ENCODE measurements at places on chromosomes 3 and 15.
A peak's percentile ranks its signal among the peaks of the same experiment; 100 is the strongest.

- no peak for DNase-seq
Measured at GRCh38 chr3:88057630-88058305, 1.0 kb downstream of the CGGBP1 start.

DNA sequence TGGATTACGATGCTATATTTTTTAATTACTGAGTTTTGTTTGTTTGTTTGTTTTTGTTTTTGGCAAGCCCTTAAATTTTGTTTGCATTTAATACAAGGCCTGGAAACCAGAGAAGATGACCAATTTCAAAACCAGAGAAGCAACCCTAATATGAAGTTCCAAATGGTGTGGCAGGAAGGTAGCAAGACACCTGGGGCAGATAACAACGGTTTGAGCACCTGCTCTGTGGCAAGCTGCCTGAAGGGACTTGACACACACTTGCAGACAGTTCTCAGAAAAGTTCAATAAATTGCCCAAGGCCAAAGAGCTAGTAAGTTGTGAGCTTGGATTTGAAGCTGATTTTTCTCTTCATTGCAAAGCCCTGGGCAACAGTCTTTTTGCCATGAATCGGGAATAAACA lies 151.2 kb upstream of the UBE2E1 start:
- no peak for DNase-seq

GRCh38 chr3:55000546-55000945 lies 72.7 kb upstream of the LRTM1 start:
- no peak for DNase-seq

- no peak for DNase-seq
Measured at GRCh38 chr3:133576169-133576568, 2.7 kb downstream of the CDV3 start.

DNA sequence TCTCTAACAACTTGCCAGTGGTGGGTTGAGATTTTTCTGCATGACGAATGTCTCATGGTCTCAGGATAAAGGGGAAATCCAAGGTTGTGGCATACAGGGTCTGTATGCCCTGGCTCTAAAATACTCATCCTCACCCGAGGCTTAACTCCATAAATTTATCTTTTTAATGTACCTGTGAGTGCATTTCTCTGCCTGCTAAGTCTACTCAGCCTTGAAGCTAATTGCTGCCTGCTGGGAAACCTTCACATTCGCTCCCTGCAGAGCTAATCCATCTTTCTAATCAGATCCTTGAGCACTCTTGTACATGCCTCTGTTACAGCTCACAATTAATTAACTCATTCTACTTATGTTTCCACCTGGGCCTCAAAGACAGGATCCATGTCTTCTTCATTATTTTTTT lies 93.8 kb downstream of the CMSS1 start:
- no peak for DNase-seq

GRCh38 chr3:156760333-156760732 lies 65.8 kb upstream of the LEKR1 start:
- DNase-seq = no peak

DNA sequence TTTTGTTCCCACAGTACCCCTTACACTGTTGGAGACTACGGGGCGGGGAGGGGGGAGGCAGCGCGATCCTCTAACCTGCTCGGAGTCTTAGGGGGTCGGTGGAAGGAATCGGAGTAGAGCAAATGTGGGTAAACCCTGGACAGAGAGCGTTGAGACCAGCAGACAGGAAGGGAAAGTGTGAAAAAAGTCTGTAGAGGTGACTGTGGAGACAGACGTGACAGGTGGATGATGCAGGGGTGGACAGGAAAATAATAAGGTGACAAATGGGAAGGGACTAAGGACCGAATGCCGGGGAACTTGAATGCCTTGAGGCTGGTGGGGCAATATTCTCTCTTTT lies 424 bp downstream of the EAF2 start:
- peak; percentile 5 for DNase-seq

DNA sequence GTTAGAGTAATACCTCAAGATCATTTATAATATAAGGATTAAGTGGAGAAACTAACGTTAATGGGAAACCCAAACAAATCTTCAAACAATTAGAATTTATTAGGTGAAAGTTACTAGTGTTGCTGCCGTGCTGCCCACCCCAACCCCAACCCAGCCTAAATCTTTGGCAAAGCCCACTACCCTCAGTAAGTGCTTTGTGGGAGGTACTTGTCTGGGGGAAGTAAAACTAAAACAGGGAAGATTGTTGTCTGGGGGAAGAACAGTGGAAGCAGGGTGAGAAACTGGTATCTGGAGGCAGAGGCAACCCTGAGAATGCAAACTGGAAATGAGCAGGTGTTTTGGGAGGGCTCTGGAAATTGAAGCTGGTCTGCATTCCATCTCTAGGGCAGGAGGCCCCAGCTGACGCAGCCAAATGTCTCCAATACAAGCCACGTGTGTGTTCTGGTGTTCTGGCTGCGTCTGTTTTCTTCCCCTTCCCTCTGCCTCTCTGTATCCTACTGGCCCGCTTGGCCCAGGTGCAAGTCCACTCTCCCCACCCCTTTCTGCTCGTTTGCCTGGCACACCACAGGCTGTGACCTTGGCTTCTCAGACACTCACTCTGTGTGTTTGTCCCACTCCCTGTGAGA lies 32.7 kb downstream of the FEM1B start:
- DNase-seq = no peak

DNA sequence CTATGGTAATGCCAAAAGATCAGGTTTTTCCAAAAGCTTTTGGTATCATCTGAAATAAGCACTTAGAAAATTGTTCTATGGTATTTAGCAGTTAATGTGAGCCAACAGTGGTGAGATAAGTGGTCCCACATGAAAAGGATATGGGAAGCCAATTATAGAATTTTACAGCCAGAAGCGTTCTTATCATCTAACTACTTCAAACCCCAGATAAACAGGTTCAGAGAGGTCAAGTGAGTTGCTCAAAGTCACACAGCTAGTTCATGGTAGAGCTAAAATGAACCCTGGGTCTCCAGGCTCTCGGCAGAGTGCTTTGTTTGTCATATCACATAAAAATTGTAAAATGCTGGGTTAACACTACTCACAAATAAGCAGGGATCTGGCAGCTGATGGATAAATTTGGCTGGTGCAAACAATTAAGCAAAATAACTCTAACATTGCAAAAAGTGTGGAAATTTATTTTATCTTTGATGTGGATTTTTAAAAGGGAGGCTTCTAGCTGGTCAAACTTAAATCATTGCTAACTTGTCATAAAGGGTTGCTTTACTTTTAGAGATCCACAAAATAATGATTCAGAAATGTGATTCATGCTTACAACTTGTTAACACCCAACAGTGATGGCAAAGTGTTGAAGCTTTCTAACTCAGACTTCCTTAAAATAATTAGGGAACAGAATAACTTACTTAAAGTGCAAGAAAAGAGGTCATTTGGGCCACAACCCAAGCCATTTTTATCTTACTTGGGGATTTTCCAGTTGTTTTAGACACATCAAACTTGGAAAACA lies 202.8 kb upstream of the TBC1D5 start:
- DNase-seq = no peak

GRCh38 chr3:28301688-28302087 lies 46.8 kb upstream of the ZCWPW2 start:
- DNase-seq = no peak

DNA sequence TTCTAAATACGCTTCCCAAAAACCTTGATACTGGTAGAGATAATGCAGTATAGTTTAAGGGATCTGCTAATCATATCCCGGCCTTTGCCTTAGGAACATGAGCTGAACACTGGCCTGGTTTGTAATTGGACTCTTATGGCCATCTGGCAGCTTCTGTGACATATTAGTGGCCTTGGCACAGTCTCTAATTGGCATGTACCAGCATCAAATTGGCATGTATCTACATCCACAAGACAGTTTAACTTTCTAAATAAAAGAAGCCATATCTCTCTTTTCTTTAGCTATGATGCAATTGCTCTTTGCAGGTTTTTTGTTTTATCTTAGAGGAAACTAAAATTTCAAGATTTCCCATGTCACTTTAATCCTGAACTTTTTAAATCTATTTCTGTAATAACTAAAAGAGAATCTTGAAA lies 44.6 kb upstream of the FILIP1L start:
- no peak for DNase-seq

DNA sequence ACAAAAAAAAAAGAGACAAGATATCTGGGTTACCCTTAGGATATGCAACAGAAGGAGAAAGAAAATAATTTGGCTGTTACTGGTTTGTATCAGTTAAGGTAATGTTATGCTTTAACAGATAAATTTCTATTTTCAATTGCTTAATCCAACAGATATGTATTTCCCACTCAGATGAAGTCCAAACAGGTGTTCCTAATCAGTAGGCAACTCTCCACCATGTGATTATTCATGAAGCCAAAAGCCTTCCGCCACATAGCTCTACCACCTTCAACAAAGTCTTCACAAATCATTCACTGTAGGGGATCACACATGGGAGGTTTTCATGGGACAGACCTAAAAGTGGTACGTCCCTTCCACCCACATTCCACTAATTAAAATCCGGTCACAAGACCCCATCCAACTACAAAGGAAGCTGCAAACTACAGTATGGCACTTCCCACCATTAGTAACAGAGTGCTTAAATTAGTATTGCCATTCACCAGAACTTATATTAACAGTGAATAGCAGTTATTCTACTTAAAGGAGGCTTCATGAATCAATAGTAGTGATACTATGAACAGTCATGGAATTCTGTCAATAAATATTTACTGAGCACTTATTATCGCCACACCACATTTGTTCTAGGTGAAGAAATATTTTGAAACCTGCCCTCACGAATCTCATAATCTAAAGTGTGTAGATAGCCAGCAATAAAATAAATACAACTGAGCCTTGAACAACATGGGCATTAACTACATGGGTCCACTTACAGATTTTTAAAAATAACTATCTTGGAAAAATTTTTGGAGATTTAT lies 66.5 kb downstream of the SFMBT1 start:
- no peak for DNase-seq

- peak; percentile 33 for DNase-seq
Measured at GRCh38 chr3:49411535-49411967, 225 bp downstream of the RHOA start.

DNA sequence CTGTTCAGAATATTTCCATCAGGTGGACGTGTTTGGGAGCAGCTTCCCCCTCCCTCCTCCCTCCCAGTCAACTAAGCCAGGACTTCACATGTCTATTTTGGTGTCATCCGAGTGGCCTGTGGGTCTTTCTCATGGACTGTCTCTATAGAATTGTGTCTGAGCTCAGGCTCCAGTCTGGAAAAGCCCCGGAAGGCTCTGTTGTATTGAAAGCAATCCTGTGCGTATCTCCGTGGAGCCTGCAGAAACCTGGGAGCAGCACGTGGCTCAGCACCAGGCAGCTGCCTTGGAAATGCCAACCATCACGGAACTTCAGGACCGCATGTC lies 25.2 kb downstream of the COLQ start:
- no peak for DNase-seq

DNA sequence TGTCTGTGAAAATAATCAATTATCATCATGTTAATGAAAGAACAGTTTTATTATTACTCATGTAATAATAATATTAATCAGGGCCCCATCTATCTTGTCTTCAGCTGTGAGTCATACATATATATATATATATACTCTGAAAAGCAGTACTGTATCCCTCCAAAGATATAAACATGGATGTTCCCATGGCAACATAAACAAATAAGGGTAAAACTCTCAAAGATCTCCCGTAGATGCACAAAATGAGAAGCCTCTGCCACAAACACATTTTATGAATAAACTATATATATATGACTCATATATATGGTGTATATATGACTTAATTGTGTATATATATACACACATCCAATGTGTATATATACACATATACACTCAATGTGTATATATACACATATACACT lies 163.8 kb upstream of the ARHGEF26 start:
- DNase-seq = no peak

- no peak for DNase-seq
Measured at GRCh38 chr3:188408831-188409230, 254.9 kb downstream of the LPP start.

GRCh38 chr3:134867277-134867676 lies 72.2 kb downstream of the EPHB1 start:
- DNase-seq = no peak

- DNase-seq = no peak
Measured at GRCh38 chr15:39472621-39473297, 108.1 kb upstream of the THBS1 start.

DNA sequence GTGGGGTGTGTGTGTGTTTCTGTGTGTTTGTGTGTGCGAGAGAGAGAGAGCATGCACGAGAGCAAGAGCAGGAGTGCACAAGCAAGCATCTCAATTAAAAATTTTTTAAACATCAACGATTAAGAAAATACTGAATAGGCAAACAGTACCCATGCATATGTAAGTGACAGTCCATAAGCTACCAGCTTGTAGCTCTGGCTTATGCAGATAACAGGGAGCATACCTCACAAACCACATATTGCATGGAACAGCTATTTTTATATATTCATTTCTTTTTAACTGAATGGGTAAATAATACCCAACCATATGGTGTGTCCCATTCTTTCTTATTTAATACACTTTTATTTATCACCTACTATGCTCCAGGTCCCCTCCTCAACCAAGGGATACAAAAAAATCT lies 234.5 kb downstream of the KBTBD8 start:
- no peak for DNase-seq

- DNase-seq = no peak
Measured at GRCh38 chr3:72009851-72010443, 225.0 kb upstream of the PROK2 start.

DNA sequence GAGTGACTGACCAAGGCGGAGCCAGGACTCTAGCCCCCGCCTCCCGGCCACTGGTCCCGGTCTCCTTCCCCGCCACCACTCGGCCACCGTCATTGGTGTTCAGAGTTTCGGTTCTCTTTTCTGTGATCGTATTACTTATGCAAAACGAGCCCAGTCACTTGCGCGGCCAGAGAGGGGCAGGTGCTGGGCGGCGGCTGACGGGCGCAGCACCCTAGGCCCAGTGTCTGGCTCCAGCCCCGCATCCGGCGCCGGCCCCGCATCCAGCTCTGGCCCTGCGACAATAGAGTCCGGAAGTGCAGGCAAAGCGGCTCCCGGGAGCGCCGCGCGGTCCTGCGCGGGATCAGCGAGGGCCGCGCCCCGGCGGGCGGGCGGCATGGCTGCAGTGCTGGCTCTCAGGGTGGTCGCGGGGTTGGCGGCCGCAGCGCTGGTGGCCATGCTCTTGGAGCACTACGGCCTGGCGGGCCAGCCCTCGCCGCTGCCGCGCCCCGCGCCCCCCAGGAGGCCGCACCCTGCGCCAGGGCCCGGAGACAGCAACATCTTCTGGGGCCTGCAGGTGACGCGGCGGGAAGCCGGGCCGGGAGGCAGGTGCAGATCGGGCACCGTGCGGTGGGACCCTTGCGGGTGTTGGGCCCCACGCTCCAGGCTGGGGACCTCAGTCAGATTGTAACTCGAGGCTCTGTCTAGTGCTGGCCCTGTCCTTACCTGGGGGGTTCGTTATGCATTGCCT lies at the start of gene TMEM62:
TSS of gene TMEM62 (plus strand) at position 157 of the 727 bp plus-strand sequence. CDS start at position 374, 217 bp downstream.
- DNase-seq = peak; percentile 38

GRCh38 chr3:177141471-177141870 lies 55.8 kb downstream of the TBL1XR1 start:
- no peak for DNase-seq

DNA sequence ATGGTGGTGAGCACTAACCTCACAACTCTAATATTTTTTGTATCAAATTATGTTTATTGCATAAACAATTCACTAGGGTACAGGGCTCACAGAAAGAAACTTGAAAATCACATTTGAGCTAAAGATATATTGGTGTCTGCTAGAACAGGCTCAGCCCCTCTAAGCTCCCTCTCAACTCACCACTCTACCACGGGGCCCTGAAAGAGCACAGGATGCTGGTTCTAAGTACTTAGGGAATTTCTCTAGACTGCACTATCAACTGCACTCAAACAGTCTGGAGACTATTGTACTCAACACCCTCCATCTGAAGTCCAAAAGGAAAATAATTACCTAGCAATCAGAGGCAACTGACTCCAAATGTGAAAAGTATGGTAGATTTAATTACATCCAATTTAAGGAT lies 98.7 kb upstream of the STRIT1 start:
- no peak for DNase-seq

GRCh38 chr3:105866656-105867653 lies 1.9 kb downstream of the CBLB start:
- DNase-seq = peak; percentile 5

Measured in activated CD4-positive, alpha-beta T cell treated with anti-CD3 and anti-CD28 coated beads for 4 hours (primary cell).